Activated CD8-positive, alpha-beta memory T cell treated with anti-CD3 and anti-CD28 coated beads, Interleukin-2, amount 50 U/mL, for 4 hours (primary cell): ENCODE measurements at places on chromosomes 5 and 9.

- no peak for DNase-seq
These were observed 59.9 kb upstream of the CER1 start for GRCh38 chr9:14782286-14783051.

DNA sequence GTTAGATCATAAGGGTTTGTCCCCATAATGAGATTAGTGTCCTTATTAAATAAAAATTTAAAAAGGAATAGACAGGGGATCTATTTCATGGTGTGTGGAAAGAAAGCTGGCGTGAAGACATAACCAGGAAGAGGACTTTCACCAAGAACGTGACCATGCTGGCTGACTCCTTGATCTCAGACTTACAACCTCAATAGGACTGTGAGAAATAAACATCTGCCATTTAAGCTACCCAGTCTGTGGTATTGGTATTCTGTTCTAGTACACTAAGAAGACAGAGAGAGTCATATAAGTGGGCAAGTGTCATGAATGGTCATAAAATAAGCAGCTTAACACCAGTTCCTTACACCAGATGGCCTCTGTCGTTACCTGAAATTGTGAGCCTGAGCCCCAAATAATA is 259.4 kb upstream of the CCNG1 start:
- no peak for DNase-seq

GRCh38 chr9:8736805-8737204 is 937.2 kb upstream of the DMAC1 start:
- no peak for DNase-seq

GRCh38 chr9:77176106-77176505 is 1.2 kb upstream of the VPS13A start:
- no peak for DNase-seq

- no peak for DNase-seq
These were observed 234.2 kb downstream of the TRIM36 start for GRCh38 chr5:114935490-114935889.

DNA sequence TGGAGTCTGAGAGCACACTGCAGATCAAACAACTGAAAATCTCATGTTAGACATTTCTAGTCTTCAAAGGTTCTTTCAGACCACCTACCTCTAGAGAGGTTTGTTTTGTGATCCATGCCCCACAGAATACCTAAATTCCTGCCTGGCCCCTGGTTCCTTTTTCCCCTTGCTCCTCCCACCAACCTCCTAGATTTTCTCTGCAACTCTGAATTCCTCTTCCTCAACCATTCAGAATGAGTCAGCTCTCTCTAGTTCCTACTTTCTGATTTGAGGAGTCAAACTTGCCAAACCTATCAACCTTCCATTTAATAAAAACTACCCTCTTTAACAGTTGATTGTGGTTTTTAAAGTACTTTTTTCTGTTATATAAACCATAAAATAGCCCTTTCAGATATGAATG is 83.2 kb upstream of the ZNF462 start:
- no peak for DNase-seq

GRCh38 chr5:68333649-68334552 is 118.3 kb downstream of the PIK3R1 start:
- DNase-seq: no peak

DNA sequence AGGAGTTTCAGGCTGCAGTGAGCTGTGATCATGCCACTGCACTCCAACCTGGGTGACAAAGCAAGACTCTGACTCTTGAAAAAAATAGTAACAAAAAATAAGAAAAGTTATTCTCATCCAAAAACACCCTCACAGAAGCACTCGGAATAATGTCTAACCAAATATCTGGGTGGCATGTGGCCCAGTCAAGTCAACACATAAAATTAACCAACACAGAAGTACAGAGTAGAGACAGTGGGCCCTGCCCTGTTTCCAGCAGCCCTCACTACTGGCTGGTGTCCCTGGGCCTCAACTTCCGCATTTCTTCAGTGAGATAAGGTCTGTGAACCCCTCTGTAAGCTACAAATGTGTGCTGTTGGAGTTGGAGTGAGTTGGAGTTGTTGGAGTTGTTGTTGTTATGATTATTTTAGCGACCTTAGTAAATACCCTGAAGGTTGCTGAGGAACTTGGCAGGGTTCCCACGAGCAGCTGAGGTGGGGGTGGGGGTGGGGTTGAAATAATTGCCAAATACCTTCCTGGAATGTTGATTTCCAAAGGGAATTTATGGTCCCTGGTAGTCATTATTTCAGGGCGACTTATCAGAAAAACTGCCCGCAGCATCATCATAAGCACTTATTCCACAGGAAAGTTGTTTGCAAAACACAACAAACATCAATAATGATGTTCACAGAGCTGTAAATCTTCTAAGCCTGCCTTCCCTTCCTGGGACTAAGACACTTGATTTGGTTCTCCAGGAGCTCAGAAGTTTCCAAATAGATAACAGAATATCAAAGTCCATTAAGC is 30.2 kb downstream of the C5orf15 start:
- DNase-seq: no peak

DNA sequence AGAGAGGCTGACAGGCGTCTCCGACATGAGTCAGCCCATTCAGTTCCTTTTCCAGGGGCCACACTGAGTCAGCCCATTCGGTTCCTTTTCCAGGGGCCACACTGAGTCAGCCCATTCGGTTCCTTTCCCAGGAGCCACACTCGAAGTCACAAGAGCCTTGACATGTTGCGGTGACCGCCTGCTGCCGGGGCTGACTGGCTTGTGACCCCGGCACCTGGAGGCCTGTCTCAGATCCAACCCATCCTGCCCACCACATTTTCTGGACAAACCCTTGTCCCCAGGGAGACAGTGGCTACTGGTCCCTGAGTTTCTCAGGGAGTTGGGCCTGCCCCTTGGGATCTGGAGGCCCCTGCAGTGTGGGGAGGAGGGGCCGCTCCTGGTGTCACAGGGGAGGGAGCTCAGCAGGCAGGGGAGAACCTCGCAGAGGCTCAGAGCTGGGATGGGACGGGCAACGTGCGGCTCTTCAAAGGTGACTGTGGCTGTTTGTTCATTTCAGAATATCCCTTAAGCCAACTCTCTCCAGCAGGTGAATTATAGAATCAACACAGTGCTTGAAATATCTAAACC is 40.5 kb upstream of the LPCAT1 start:
- DNase-seq: no peak

DNA sequence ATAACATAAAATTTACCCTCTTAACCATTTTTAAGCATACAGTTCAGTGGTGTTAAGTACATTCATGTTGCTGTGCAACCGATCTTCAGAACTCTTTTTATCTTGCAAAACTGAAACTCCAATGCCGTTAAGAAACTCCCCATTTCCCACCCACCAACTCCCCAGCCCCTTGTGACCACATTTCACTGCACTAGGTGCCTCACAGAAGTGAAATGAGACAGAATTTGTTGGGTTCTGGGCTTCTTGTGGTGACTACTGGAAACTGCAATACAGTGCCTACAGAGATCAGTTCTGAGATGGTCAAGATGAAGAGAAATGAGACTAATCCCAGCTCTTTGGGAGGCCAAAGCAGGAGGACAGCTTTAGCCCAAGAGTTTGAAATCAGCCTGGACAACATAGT is 202.1 kb upstream of the SLC30A5 start:
- DNase-seq: no peak

DNA sequence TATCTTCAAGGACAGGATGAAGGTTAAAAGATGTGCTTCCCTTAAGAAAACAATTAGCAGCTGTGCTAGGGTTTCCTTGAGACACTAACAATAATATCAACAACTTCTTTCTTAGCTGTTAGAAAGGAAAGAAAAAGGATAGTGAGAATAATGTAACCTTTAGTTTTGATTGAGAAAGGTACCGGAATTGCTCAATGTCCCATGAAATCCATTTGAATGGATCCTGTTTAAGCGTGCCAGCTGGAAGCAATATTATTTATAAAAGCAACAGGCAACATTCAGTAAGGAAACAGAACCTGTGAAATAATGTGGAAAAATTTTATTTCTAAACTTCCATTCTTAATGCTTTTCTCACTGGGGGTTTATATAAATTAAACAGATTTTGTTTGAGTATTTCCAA is 120.9 kb downstream of the CCDC192 start:
- no peak for DNase-seq

- no peak for DNase-seq
These were observed at the start of gene LPAR1 for GRCh38 chr9:111038331-111039230. TSS of gene LPAR1 (minus strand) at chr9:111038470. CDS start at chr9:110972117, 66,353 bp downstream.
